ENCODE measurements at places on chromosomes 4 and X. TPM values are rescaled to one million over a fixed set of nuclear protein-coding genes. Genes with fewer than 3 reads are reported as not detected.

Gene UCHL1
- 980 TPM for polyA plus RNA-seq

- no peak for DNase-seq
Measured at GRCh38 chr4:65083076-65083475, 587.2 kb downstream of the EPHA5 start.

Gene MAGEB17
- polyA plus RNA-seq, result not detected

DNA sequence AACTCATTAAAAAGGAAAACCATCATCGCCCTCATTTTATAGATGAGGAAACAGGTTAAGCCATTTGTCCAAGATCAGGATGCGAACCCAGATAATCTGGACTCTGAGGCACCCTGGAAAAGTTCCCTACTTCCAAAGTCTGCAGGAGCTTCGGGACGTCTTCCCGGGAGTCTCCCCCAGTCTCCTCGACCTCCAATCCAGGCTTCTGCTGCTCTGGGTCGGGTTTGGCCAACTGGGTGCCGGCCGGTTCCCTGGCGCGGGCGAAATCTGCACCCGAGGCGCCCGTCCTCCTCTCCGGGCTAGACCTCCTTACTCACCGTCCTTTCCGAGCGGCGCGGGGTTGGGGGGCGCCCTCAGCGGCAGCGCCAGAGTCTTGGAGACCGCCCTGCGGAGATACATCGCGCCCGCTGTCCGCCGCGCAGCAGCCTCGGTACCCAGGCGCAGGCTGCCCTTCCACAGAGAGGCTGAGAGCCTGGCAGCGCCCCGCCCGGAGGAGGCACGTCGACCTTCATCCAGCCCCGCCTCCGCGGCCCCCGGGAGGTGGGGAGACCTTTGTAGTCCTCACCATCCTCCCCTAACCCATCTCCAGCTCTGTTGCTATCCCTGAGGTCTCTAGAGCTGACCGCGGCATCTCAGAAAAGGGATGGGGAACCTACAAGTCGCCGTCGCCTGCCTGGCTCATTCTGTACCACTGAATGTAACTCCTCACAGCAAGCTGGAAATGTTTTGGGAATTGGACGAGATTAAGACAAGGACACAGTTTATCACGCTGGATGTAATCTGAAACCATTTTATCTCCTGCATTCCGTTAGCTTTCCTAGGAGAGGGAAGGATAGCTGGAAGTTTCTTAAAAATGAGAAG is at the start of gene MGARP:
MGARP (minus strand) TSS at position 466 of the 861 bp plus-strand sequence; CDS start at position 399, 67 bp downstream.
- peak; percentile 42 for DNase-seq

- no peak for DNase-seq
Measured at GRCh38 chrX:56233100-56233499, 944 bp downstream of the KLF8 start.

- DNase-seq, result no peak
Measured at GRCh38 chr4:117984366-117984680, 50.0 kb upstream of the NDST3 start.

GRCh38 chrX:9770319-9770718 is 4.7 kb upstream of the GPR143 start:
- no peak for DNase-seq

- no peak for DNase-seq
Measured at GRCh38 chr4:128904821-128905220, 95.3 kb downstream of the JADE1 start.

GRCh38 chr4:187826725-187827124 is 168.8 kb upstream of the ZFP42 start:
- DNase-seq, result no peak

Gene PDZD4
- 3.0 TPM for polyA plus RNA-seq

Gene GPR82
- polyA plus RNA-seq, result not detected
